ENCODE measurements at places on chromosomes 11 and 22.

GRCh38 chr22:48532986-48533385, 1294.7 kb downstream of the BRD1 start:
- DNase-seq, result no peak

DNA sequence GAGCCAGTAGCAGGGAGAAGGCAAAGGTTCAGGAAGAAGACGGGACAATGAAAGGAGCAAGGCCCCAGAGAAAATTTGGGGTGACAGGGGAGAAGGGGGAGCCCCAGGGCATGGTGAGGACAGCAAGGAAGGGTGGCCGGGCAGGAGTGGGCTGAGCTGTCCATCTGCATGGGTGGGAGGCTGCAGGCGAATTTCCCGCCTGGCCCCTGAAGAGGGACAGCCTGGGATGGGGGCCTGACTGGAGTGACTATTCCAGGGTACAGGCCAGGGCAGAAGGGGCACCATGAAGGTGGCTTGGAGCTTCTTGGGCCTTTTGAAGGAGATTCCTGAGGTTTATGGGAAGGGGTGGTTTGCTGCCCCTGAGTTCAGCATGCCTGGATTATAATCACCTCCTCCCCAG, 56.2 kb downstream of the WNT11 start:
- no peak for DNase-seq

DNA sequence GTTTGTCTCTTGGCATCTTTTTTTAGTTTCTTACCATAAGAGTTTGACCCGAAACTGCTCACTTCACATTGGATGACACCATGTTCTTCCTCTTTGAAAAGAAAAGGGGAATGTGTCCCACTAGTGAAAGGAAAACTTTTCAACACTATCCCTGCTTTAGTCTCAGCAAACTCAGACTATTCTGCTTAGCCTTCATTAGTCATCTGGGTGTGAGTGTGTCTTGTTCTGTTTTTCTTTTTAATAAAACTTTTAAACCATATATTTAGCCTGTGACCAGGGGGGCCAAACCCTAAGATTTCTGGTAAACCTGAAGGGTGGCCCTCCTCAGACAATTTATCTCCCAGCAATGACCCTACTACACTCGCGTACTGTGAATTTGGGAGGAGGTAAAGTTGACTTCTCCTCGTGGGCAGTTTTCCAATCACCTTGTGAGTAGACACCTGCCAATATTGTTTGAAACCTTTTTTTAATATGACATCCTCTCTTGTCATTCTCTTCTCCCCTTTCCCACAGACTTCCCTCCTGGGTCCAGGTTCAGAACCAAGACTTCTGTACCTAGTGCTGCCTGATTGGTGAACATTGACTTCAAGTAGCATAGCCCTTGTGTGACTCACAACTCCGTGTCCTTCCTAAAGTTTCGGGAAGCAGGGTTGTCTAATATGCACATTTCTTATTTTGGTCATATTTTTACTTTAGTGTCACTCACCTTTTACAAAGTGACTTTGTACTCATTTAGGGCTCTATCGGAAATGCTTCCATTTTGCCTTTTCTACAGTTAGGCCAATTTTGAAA, 39.9 kb downstream of the DBX1 start:
- no peak for DNase-seq

DNA sequence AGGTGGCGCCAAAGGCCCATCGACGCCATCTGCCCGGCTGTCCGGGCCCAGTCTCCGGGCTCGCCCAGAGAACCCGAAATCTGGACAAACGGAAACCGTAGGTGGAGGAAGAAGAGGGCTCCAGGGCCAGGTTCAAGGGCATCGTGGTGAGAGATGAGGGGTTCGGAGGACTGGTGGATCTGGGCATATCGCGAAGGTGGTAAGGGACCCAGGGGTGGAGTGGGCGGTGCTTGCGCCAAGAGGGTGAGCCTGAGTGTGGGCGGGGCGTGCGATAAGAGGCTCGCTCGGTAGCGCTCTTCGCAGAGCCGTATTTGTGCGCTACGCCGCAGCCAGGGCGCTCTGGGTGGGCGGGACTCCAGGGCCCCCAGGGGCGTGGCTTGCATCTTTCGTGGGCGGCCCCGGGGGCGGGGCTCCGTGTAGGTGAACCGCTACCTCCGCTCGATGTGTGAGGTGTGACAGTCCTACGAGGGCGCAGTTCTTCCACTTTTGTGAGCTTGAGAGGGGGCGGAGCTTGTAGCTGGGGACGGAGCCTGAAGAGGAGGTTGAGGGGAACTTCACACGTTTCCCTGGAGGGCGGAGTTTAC, 4.8 kb downstream of the CD248 start:
- peak; percentile 95 for DNase-seq

- no peak for DNase-seq
Measured at GRCh38 chr11:108873310-108873709, 208.4 kb downstream of the DDX10 start.

- no peak for DNase-seq
Measured at GRCh38 chr11:71955898-71956456, 27.1 kb downstream of the RNF121 start.

- DNase-seq, result no peak
Measured at GRCh38 chr11:19979519-19979845, 180.8 kb downstream of the DBX1 start.

DNA sequence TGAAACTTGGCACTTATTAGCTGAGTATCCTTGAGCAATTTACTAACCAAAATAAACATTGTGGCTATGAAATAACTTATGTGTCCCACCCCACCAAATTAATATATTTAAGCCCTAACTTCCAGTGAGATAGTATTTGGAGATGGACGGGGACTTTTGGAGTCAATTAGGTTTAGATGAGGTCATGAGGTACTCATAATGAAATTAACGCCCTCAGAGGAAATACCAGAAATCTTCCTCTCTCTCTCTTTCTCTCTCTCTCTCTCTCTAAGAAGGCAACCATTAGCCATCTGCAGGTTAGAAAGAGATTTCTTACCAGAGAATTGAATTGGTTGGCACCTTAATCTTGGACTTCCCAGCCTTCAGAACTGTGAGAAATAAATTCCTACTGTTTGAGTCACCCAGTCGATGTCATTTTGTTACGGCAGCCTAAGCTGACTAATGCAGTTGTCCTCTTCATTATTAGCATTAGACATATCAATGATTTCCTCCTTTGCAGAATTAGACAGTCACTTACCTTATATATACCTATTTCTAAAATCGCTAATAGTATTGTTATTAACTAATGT, 1284.0 kb downstream of the FAM181B start:
- no peak for DNase-seq

GRCh38 chr11:118434123-118434552, 2.2 kb upstream of the KMT2A start:
- DNase-seq, result no peak

DNA sequence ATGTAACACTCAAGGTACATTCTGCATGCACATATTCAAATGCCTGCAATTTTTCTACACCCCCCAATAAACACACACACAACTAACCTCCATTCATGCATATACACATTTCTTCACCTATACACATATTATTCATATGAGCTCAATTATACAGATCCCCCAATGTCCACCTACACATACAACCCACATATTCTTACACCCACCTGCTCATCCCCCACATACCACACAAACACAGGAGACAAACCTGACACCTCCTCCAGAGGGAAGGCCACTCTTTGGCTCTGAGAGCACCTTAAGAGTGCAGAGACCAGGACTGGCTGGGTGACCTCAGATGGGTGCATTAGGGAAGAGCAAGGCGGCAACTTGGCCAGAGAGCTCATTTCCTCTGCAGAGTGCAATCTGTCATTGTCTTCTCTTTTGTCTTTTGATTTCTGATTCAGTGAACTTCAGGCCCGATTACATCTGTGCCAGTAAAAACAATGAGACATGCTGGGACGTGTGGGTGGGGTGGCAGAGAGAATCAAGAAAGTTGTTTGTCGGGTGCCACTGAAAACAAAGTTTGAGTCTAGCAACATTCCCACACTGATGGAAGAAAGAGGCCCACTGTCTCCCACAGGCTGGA, 208.4 kb downstream of the NXPE2 start:
- no peak for DNase-seq

DNA sequence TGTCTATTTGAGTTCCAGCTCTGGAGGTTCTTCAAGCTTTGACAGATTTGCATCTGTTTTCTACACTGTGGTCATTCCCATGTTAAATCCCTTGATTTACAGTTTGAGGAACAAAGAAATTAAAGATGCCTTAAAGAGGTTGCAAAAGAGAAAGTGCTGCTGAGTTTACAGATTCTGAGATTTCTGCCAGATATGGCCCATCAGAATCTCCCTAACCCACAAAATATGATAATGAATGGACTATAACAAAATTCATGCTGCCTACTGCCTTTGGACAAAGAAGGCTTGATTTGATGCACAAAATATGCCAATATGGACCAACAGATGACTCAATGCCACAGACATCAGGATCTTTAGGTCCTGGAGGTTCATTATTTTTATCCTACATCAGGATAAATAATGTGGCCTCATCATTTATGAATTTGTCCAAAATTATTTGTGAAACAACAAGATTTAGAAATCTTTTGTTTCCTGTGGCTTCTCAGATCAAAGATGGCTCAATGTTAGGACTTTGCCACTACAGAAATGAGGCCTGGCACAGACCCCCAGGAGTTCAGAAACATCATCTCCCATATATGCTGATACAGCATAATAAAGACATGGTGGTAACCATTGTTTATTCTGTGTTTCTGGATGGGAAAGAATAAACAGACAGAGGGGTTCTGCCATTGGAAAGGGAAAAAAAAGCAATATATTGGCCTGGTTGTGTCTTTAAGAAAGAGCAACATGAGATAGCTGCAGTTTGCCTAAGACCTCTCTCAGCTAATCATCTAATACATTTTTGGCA, 6.7 kb downstream of the OR5AN1 start:
- DNase-seq, result no peak

DNA sequence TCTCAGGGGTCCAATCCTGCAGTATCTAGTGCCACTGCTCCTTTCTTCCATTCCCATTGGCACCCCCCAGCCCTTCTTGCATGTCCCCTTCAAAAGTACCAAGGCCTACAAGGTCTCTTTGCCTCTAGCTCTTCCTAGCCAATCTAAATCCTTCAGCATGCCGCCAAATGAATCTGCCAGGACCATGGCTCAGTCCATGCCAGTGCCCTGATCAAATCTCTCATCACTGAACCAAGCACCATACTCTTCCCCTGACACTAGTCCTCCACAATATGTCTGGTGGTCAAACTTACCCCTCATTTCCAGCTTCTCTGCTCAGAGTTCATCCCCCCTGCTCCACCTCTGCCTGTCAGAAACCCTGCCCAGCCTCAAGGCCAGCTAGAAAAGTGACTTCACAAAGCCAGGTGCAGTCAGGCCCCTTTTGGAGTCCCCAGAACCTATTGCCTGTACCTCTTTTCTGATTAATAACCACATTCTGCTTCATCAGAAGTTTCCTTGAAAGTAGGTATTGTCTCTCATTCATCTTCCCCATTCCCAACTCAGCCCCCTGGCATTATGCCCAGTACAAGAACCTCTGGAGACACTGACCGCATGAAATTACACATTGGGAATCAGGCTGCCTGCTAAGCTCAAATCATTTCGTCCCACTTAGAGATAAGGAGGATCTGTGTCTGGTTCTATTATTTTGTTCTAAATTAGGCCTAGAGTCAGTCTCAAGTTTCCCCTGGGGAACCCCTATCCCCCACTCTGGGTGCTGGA, 11.4 kb downstream of the FEN1 start:
- no peak for DNase-seq

- no peak for DNase-seq
Measured at GRCh38 chr22:40544758-40545157, 91.8 kb downstream of the MRTFA start.

All from stimulated activated CD4-positive, alpha-beta T cell treated with anti-CD3 and anti-CD28 coated beads, Interleukin-4, amount 100 ng/mL, for 4 hours (primary cell).